ENCODE measurements at places on chromosomes 16 and 17.
A peak's percentile ranks its signal among the peaks of the same experiment; 100 is the strongest.

DNA sequence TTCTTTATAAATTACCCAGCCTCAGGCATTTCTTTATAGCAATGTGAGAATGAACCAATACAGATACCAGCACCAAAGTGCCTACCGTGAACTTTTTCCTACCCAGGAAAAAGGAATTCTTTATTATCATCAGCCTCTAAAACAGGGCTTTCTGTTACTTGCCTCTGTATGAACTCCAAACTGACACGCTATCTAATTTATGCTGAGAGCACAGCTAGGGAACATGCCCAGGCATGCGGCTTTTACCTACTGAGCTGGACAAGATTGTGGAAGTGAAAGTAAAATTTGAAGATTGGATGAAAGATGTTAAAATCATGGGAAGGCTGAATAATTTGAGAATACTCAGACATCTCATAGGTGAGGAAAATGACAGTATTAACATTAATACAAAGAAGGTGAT is 24.4 kb upstream of the ADCY9 start:
- no peak for DNase-seq

- no peak for DNase-seq
Measured at GRCh38 chr16:87434146-87434667, 42.1 kb downstream of the MAP1LC3B start.

DNA sequence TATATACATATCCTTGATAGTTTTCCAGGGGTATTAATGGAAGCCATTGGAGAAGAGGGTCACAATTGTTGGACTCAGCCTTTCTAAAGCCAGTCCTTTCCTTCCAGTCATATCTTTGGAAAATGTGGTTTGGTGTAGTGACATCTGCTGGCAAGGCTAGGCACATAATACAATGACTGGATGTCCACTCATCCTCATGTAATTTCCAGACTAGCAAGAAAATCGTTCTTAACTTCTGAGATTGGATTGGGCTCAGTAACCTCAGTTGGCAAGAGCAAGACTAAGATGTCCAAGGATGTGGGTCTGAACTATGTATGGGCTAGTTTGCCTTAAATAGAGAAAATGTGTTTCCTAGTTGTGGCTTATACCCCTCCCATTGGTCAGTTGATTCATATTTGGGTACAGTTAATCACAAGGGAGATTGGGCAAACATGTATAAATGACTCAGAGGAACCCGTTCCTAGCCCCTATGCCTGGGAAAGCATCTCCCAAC is 8.7 kb upstream of the KAT7 start:
- DNase-seq: peak; percentile 26

DNA sequence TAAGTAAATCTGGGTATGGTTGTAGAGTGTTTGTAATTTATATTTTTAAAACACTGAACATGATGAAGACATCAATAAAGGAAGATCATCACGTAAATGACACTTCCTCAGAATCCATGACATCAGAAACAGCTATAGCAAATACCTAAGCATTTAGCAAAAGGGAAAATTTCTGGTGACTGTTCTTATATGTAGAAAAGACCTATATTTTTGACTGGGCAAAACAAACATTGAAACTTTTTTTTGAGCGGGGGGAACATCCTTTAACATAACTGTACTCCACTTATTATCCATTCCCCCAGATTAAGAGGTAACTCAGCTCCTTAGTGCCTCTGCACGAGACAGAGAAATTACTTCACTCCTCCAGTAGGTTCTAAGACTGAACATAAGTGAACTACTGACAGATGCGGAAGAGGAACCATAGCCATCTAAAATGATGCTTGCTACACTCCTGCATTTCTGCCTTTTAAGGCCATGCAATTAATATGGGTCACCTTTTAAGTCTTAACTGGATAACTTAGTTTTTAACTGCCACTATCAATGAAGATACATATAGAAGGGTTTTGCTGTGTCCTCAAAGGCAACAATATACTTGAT is 9.4 kb downstream of the CRYBA1 start:
- DNase-seq: no peak

DNA sequence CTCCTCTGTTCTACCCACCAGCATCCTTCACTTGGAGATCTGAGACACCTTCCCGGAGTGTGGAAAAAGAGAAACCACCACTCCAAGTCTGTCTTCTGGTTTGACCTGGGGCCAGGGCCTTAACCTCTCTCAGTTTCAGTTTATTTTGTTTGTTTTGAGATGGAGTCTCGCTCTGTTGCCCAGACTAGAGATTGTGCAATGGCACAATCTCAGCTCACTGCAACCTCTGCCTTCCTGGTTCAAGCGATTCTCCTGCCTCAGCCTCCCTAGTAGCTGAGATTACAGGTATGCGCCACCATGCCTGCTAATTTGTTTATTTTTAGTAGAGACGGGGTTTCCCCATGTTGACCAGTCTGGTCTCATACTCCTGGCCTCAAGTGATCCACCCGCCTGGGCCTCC is 271.1 kb upstream of the TNRC6C start:
- DNase-seq: no peak

GRCh38 chr16:4090351-4090851 is 25.8 kb downstream of the ADCY9 start:
- DNase-seq: no peak

DNA sequence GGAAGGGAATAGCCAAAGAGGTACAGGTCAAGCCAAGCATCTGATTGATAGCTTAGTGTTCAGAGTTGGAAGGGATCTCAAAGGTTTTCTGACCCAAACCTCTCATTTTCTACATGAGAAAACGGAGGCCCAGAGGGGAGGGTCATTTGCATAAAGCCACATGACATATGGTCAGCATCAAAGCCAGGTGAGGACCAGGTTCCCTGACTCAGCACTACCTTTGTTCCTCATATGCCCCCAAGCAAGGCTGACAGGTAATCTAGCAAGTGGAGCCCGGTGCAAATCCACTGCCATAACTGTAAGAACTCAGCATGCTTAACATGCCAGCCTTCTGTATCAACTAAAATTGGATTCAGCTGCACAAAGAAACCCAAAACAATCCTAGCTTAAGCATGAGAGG is 28.2 kb upstream of the CCL1 start:
- DNase-seq: no peak

GRCh38 chr17:39209317-39210092 is 9.4 kb downstream of the RPL19 start:
- peak; percentile 77 for DNase-seq

DNA sequence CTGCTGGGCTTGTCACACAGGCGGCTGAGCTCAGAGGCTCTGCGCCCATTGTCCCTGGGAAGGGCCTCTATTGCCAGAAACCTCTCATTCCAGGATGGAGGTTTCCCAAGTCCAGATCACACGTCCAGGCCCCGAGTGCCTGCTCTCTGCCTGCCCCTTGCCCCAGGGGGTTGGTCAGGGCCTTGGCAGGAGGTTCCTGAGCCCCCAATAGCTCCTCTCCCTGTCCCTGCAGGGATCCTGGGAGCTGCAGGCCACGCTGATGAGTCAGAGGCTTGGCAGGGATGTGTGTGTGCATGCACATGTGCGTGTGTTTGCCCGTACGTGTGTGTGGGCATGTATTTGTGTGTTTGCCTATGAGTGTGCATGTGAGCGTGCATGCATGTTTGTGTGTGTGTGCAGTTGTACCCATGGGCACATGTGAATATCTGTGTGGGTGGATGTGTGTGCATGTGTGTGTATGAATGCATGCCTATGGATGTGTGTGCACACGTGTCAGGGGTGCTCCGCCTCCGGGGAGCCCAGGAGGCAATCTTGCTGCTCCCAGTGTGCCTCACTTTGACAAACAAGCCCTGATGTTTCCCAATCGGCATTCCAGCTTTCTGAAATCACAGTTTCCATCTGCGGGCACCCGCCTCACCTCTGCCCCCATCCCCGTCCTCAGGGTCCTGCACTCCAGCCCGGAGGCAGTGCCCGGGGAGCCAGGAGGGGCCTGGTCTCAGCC is 98.4 kb upstream of the GSE1 start:
- peak; percentile 61 for DNase-seq

- DNase-seq: peak; percentile 80
Measured at GRCh38 chr16:50548125-50548908, at the start of gene NKD1. Gene NKD1, plus strand, starts transcription at chr16:50548396. Its CDS starts 158 bp downstream, at chr16:50548554.

- no peak for DNase-seq
Measured at GRCh38 chr17:7629939-7630571, at the start of gene SHBG. Gene SHBG, plus strand, starts transcription at chr17:7630135. Its CDS starts 38 bp downstream, at chr17:7630173.

DNA sequence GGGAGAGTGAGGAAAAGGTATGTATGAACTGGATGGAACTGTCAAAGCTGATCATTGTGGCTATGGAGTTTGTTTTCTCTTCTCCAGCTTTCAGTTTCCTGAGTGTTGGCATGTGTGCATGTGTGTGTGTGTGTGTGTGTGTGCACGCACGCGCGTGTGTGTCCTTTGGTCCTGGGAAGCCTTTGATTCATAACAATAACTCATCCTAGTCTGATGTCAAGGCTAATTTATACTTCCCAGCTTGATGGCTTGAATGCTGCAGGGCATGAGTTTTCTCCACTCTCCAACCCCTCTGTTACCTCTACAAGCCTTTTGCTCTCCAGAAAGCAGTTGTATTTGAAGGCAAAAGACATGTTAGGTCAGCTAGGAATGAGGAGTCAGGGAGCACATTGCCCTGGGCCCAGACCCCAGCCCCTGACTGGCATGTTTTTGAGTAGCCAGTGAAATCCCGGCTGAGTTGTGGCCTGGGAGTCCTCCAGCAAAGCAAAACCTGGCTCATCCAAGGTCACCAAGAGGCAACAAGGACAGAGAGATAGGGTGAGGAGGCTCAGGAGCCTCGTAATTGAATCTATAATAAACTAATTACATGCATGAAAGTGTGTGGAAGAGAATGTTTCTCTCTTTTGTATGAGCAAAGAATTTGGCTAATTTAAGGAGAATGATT is 8.9 kb upstream of the CDC42EP4 start:
- DNase-seq: no peak

DNA sequence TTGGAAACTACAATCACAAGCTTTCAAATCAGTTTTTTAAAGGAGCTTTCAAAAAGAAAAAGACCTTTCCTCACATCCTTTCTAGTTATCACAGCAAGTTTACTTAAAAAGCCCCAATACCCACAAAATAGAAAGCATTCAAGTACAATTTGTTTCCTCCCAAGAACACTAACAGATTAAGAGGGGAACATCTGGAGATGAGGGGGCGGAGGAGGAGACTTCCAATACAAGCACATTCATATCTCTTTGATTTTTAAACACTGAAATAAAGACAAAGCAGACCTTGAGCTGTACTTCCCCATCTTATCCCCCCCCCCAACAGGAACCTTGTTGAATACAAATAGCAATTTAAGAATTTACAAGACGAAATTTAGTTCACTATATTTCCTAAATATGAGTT is 2.0 kb downstream of the YWHAE start:
- DNase-seq: no peak

DNA sequence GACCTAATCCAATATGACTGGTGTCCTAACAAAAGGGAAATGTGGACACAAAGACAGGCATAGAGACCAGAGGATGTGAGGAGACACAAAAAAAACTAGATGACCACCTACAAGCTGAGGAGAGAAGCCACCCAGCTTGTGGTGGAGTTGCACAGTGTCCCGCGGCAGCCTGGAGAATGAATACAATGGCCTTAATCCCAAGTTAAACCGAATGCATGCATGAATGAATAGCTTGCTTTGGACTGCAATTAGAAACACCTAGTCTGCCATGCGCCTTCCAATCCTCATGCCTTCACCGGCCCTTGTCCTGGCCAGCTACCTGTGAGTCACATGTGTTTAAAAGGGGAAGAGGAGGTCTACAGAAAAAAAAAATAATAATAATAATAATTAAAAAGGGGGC is 72.0 kb downstream of the CNGB1 start:
- no peak for DNase-seq

DNA sequence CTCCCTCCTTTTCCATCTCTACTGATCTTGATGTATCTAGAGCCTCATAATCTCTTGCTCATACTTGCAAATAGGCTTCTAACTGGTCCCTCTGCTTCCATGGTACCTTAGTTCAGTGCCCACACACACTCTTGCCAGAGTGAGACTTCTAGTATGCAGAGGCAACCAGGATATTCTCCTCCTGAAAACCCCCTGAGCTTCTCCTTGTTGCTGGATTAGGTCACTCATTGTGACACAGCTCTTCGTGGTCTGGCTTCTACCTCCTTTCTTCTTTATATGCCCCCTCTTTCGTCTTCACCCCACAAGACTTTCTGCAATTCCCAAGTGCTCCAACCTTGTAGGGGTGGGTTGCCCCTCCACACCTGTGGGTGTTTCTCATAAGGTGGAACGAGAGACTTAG is 2.5 kb upstream of the FAM20A start:
- DNase-seq: no peak

DNA sequence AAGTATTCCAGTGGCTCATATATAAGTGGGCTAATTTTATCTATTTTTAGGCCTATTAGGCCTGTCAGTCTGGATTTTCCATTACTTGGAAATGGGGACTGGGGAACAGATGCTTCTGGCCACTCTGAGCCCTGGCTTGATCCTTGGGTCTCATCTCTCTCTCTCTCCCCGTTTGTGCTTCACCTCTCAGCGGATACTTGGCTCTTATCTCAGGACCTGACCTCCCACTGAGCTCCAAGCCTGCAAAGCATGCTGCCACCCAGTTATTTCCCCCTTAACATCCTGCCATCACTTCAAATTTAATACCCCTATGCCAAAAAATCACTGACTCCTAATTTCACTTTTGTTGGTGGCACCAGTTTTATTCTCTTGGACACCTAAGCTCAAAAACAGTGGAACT is 4.2 kb downstream of the ZNF843 start:
- no peak for DNase-seq

- no peak for DNase-seq
Measured at GRCh38 chr16:65534121-65534528, 412.3 kb upstream of the CDH11 start.

GRCh38 chr17:78974635-78975591 is 4.8 kb downstream of the LGALS3BP start:
- DNase-seq: peak; percentile 69

DNA sequence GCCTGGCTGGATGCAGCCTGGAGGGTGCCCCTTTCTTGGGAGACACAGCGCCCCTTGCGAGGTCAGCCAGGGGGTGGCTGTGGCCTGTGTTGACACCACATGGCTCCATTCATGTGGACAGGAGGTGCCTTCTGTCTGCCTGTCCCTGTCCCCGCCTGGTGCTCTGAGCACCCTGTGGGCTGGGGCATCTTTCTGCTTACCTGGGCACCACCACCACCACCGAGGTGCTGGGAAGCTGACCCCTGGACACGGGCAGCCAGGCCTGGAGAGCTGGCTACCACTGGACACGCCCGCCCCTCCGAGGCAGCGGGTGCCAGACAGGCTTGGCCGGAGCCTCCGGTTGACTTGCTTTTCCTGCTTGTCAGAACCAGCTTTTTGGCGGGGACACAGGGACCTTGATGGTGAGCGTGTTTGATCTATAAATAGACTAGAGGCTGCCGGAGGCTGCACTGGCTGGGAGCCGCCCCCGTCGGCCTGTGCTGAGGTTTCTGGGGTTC is 121.3 kb upstream of the GSE1 start:
- DNase-seq: no peak

- no peak for DNase-seq
Measured at GRCh38 chr17:4548061-4548461, 7.1 kb downstream of the MYBBP1A start.

GRCh38 chr17:733743-734142 is 1.3 kb downstream of the TLCD3A start:
- no peak for DNase-seq
